ENCODE measurements at places on chromosomes 1 and 21.

DNA sequence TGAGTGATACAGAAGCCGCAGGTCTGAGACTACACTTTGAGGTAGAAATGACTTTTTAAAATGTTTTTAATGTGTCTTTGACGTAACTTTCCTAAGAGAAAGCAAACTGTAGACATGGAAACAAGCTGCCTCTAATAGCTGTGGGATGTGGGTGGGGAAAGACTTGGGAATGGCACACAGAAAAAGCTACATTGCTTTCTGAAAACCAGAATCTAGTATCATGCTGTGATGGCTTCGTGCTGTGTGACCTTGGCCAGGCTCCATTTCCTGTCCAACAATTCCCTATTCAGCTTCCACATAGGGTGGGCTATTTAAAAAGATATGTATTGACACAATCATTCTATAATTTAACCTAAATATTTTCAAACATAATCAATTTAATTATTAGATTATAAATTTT, 909.1 kb downstream of the NCAM2 start:
- no peak for DNase-seq

GRCh38 chr1:190474650-190475211, 2.9 kb downstream of the BRINP3 start:
- no peak for DNase-seq

DNA sequence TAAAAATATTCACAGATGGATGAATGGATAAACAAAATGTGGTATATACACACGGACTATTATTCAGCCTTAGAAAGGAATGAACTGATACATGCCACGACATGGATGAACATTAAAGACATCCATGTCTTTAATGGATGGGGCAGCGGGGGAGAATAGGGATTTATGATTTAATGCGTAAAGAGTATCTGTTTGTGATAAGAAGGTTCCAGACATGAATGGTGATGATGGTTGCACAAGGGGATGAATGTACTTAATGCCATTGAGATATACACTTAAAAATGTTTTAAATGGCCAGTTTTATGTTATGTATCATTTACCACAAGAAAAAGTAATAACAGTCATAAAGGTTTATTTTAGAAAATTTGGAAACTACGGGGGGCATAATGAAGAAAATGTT, 108.6 kb upstream of the WLS start:
- no peak for DNase-seq

GRCh38 chr1:1308756-1309250, 406 bp downstream of the PUSL1 start:
- DNase-seq: no peak

- DNase-seq: no peak
Measured at GRCh38 chr1:99944192-99944591, 25.6 kb upstream of the SLC35A3 start.

- no peak for DNase-seq
Measured at GRCh38 chr1:21022279-21023040, 154.2 kb downstream of the EIF4G3 start.

Measured in stimulated activated CD4-positive, alpha-beta T cell treated with anti-CD3 and anti-CD28 coated beads, Interleukin-1b, Interleukin-23, amount 100 ng/mL, for 1 hour (primary cell).